ENCODE measurements at places on chromosomes 3 and 15. TPM values are rescaled to one million over a fixed set of nuclear protein-coding genes. Genes with fewer than 3 reads are reported as not detected.

GRCh38 chr15:67120839-67121643, 55.6 kb downstream of the SMAD3 start:
- H3K4me1 ChIP-seq, result peaks cover 70% of the 10 kb centered on the region
- no peaks in the 10 kb centered on the region for H3K36me3 ChIP-seq
- DNase-seq, result peak; percentile 96
- H3K27me3 ChIP-seq, result no peaks in the 10 kb centered on the region
- H3K4me3 ChIP-seq, result no peak overlapping the region

DNA sequence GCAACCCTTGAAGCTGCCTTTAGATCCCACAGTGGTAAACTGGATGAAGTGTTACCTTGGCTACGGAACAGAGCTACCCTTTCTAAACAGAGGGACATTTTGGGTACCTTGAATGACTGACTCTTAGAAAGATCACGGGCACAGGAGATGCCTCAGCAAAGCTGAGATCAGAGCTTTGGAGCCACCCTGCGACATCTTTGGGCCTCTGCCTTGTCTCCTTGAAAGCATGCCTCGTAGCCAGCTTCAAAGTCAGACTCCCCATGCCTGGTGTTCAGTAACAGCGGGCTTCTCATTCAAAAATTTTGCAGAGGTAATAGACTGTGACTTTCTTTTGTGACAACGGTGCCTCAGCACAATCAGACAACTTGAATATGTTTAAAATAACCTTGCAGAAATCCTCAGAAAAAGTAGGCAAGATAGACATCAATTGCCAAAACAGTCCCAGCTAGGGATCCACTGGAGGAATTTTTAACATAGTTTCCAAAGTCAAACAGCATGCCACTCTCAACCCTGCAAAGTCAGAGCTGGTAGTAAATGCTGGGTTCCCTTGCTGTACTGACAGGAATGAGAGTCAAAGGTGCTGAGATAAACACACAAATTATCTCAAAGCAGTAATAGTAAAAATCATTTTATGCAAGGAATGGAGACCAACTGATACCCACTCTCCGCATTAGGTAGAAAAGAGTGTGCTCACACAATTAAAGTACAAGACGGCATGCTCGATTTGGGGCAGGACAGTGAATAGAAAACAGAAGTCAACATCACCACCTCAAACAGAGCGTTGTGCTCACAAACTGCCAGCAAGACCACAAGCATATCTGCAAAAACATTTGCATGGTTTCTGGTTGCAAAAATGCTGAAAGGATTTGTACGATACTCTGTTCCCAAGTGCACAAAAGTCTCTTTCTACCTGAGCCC, 82.1 kb downstream of the MYO1E start:
- H3K4me3 ChIP-seq, result no peak overlapping the region
- H3K27me3 ChIP-seq, result no peaks in the 10 kb centered on the region
- no peak for DNase-seq
- H3K4me1 ChIP-seq, result peaks cover 3% of the 10 kb centered on the region

The GP5 gene
- polyA plus RNA-seq, result 0.12 TPM

- no peaks in the 10 kb centered on the region for H3K27me3 ChIP-seq
- peak overlapping the region; percentile 43 for H3K4me3 ChIP-seq
- H3K27ac ChIP-seq, result no peak overlapping the region
- H3K36me3 ChIP-seq, result no peaks in the 10 kb centered on the region
Measured at GRCh38 chr15:26628879-26629529, 143.9 kb downstream of the GABRB3 start.

The CLEC3B gene
- polyA plus RNA-seq, result 7.2 TPM

The MPI gene
- 30.4 TPM for polyA plus RNA-seq
